ENCODE measurements at places on chromosomes 5 and 9. TPM values are rescaled to one million over a fixed set of nuclear protein-coding genes. Genes with fewer than 3 reads are reported as not detected.

TRMO gene
- 13.4 TPM for total RNA-seq

PLPP6 gene
- total RNA-seq = 4.4 TPM

LECT2 gene
- not detected for total RNA-seq

DNA sequence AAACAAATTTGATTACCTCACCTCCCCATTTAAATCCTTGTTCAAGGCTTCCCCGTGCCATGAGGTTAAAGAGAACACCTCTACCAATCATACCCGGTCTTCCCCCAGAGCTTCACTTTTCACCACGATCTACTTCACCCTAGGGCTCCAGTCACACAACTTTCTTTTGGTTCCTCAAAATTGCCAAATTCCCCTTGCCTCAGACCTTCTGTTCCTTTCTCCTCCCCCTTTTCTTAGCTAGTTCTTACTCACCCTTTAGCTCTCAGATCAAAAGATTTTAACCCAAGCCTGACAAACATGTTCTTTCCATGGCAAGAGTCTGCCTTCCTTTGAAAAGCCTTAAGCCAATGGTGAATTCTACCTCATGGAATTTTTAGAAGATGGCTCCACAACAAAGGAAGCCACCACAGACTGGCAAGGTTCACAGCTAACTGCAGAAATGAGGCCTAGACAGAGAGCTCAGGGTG lies 56.7 kb downstream of the MAPKAP1 start:
- DNase-seq = peak; percentile 42

- DNase-seq = no peak
Measured at GRCh38 chr9:630817-631216, 210.7 kb upstream of the DMRT1 start.

Measured in activated CD4-positive, alpha-beta memory T cell treated with anti-CD3 and anti-CD28 coated beads for 36 hours (primary cell).